ENCODE measurements at places on chromosomes 1 and 21.

- no peak for DNase-seq
Observed at GRCh38 chr1:205879974-205880373, 30.0 kb upstream of the PM20D1 start.

DNA sequence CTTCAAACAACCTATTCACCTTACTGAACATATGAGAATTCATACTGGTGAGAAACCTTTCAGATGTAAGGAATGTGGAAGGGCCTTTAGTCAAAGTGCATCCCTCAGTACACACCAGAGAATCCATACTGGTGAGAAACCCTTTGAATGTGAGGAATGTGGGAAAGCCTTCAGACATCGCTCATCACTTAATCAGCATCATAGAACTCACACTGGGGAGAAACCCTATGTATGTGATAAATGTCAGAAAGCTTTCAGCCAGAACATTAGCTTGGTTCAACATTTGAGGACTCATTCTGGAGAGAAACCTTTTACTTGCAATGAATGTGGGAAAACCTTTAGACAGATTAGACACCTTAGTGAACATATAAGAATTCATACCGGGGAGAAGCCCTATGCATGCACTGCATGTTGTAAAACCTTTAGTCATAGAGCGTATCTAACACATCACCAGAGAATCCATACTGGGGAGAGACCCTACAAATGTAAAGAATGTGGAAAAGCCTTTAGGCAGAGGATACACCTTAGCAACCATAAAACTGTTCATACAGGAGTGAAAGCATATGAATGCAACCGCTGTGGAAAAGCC lies 13.2 kb upstream of the EXO5 start:
- no peak for DNase-seq

DNA sequence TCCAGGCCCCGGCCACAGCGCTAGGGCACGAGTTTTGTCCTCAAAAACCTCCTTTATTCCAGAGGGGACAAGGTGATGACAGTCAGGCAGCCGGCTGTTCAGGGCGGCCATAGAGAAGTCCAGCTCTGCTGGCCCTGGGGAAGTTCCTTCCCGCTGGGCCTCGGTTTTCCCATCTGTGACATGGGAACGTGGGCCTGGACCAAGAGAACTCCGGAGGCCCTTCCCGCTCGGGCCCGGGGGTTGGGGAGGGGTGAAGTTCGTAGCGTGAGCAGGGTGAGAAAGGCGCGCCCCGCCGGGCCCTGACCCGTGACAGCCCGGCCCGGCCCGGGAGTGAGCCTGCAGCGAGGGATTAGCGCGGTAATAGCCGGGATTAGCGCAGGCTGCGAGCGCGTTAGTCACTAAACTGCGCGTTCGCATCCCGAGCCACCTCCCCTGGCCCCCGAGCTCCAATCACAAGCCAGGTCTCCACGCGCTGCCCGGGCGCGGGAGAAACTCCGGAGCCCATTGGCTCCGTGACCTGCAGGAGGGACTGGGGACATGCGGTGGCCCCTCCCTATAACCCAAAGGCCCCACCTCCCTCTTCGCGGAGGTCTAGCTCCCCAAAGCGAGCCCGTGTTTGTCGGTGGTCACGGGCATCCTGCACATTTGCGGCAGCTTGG lies 29.8 kb upstream of the PADI2 start:
- no peak for DNase-seq

DNA sequence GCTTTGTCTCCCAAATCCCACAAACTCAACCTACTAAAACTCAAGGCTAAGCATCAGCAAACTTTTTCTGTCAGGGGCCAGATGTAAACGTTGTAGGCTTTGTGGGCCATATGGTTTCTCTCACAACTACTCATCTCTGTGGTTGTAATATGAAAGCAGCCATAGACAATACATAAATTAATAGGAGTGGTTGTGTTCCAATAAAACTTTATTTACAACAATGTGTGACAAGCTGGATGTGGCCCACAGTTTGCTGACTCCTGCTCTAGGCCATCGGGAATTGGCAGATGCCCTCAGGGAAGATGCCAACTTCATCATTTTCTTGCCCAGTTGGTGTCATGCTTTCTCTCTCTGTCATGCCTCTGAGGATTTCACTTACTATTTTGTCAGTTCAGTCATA lies 17.5 kb upstream of the ERRFI1 start:
- no peak for DNase-seq

DNA sequence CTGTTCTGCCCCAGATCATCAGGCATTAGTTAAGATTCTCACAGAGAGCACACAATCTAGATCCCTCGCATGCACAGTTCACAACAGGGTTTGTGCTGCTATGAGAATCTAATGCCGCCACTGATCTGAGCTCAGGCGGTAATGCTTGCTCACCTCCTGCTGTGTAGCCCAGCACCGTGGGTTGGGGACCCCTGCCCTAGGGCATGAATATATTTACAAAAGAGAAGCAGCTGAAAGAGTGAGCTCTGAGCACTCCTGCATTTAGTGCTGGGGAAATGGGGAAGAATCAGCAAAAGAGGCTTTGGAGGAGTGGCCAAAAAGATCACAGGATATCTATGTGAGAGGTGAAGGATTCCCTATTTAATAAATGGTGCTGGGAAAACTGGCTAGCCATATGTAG lies 5.6 kb downstream of the CFAP57 start:
- no peak for DNase-seq

- peak; percentile 81 for DNase-seq
Observed at GRCh38 chr1:205270764-205271163, 43.0 kb downstream of the TMCC2 start.
